Uterus (tissue), 4 donors: ENCODE measurements at places on chromosomes 13 and 19.
A peak's percentile ranks its signal among the peaks of the same experiment; 100 is the strongest.

- no peak for DNase-seq
Measured at GRCh38 chr13:97301382-97302095, 79.4 kb downstream of the MBNL2 start.

DNA sequence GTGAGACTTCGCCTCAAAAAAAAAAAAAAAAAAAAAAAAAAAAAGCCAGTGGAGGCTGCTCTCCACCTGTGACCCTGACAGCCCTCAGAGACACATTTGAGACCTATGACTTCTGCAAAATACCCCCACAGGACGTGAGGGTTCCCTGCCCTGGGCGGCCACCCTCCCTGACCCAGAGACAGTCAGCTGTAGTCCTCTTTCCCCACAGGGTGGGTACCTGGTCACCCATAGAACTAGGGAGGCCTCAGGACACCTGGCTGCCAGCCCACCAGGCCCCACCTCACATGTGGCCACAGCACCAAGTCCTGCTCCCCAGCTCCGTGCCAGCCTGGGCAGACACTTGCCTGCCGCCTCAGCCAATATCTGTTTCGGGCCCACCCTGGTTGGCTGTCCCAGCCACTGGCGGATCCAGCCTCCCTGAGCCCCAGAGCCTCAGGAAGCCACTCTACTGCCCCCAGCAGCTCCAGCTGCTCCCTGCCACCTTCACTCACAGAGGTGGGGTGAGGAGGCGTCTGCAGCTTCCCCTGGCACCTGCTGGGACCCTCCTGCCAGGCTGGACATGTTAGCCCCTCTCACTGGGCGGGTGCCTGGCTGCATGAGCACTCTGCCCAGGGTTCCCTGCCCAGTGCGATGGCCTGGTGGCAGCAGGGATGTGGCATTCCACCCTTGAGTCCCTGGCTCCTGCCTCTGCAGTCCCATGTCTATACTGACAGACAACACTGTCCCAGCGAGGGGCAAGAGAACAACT is 6.9 kb downstream of the MKNK2 start:
- DNase-seq: peak; percentile 21

- DNase-seq: no peak
Measured at GRCh38 chr13:21882766-21883165, 211.9 kb downstream of the FGF9 start.

DNA sequence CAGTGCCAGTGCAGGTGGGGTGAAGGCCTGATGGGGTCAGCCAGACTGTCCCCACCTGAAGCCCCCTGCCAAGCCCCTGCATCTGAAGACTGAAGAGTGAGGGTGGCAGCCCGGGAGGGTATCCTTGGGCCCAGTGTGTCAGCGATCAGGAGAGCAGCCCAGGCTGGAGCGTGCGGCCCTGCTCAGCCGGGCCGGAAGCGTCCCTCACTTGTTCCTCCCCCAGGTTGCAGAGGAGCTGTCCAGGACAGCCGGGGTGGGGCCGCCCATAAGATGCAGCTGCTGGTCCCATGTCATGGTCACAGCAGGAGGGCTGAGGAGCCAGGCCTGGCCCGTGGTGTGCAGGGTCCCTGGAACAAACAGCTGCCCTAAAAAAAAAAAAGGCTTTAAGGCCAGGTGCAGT is 55.4 kb downstream of the KDM4B start:
- peak; percentile 49 for DNase-seq

DNA sequence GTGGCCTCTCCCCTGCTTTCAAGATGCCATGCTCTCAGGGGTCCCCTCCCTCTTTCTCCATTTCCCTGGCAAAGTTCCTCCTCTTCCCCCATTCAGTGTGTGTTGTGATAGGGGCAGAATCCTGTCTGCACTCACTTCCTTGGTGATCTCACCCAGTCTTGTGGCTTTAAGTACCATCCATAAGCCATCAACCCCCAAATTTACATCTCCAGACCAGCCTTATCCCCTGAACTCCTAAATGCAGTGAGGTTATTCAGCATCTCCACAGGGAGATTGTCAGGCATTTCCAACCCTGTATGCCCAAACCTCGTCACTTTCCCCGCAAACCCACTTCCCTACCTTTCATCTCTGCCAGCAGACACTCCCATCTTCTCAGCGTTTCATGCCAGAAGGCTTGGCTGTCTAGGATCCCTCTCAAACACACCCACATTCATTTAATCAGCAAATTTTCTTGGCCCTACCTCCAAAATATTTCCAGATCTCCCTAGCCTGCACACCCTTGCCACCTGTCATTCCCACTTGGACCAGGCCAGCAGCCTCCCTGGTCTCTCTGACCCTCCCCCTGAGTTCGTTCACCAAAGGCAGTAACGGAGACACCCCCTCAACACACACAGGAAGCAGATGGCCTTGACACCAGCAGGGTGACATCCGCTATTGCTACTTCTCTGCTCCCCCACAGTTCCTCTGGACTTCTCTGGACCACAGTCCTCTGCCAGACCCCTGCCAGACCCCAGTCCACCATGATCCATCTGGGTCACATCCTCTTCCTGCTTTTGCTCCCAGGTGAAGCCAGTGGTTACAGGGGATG is at the start of gene HCST:
HCST (plus strand) TSS at position 676 of the 808 bp plus-strand sequence; CDS start at position 741, 65 bp downstream.
- no peak for DNase-seq

DNA sequence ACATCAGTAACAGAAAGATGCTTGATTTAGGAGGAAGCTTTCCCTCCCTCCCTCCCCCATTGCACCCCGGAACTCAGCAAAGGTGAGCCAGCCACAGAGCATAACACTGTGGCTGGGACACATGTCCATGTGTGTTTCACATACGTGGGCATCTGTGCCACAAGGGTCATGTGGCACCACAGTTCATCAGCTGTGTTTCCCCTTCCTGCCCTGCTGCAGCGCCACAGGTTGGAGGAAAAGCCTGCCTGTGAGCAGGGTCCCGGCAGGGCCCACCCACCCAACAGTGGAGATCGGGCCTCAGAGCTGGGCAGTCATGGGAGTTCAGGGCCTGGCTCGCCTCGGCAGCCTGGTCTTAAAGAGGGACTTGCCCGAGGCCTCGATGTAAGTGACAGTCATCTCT is 2.8 kb downstream of the ACP5 start:
- no peak for DNase-seq

DNA sequence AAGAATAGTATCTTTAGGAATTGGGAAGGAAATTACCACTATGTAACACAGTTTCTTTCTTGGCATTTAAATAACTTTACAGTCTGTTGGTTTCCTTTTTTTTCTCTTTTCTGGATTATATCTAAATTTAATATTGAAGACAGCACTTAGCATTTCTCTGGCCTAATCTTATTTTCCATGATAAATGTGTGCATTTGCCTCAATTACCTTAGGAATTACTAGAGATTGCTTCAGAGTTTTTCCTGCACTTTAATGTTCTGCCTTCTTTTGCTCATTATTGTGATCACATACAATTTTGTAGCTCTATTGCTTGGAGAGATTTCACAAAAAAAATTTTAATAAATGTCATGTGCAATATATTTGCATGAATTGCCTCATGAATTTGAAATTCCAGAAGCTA is 25.1 kb downstream of the DCT start:
- no peak for DNase-seq

GRCh38 chr13:101394605-101395004 is 21.7 kb downstream of the NALCN start:
- DNase-seq: no peak

- peak; percentile 24 for DNase-seq
Measured at GRCh38 chr19:13092606-13093235, 9.9 kb downstream of the LYL1 start.

GRCh38 chr13:89455741-89456140 is 1784.6 kb downstream of the SLITRK5 start:
- no peak for DNase-seq

- no peak for DNase-seq
Measured at GRCh38 chr13:78841358-78841963, 182.5 kb upstream of the OBI1 start.

- DNase-seq: no peak
Measured at GRCh38 chr13:25286308-25286968, 850 bp downstream of the MTMR6 start.

DNA sequence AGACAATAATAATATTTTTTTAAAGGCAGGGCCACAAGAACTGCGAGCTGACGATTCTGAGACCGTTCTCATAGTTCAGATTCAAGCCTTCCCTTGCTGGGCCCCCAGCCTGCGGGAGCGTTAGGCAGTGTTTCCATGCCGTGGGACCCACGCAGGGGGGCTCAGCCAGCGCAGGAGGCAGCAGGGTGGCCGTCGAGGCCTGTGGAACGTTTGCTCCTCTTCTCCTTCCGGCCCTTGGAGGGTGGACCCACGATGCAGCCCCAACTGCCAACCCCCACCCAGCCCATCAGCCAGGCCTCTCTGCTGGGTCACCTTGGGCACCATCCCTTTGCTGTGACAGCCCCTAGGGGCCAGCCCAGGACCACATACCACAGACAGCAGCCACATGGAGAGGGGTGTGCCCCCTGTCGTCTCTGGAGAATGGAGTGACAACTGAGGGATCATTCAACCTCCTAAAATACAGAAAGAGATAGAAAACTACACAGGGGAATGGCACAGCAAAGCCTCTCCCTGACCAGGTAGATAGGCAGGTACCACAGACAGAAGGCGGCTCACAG is 46.8 kb downstream of the PDCD5 start:
- DNase-seq: no peak

DNA sequence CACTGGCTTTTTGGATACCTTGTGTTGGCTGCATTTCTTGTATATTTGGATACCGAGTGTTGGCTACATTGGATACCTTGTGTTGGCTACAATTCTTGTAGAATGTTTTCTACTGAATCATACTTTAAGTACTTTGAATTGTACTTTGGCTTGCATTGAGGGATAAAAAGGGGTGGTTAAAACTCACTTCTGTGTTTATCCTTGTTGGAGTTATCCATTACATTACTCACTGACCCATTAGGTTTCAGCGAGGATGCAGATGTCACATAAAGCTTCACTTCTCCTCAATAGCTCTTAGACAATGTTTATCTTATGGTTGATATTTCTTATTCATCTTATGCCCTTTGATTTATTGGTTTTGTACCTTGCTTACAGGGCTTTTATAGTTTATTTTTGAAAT is 43.1 kb downstream of the PDS5B start:
- DNase-seq: no peak

- no peak for DNase-seq
Measured at GRCh38 chr13:41681587-41681986, 224.2 kb downstream of the RGCC start.
